ENCODE measurements at places on chromosomes 16 and 17.

DNA sequence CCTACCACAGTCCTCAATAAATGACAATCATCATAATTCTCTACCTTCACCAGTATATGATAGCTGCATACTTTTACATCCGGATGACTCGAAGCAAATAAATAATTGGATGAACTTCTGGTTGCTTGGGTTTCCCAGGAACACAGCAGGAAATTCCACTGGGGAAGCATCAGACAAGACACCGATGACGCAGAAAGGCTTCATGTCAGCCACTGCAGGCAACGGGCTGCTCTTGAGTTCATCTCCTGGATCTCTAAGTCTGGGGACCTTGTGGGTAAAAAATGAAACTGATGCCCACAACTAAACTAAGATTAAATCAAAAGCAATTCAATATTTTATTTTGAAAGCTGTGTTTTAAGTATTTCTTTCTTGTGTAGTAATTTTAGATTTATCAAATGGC lies 472.1 kb upstream of the C16orf82 start:
- no peak for DNase-seq

GRCh38 chr17:12644623-12645022 lies 21.1 kb upstream of the MYOCD start:
- no peak for DNase-seq

DNA sequence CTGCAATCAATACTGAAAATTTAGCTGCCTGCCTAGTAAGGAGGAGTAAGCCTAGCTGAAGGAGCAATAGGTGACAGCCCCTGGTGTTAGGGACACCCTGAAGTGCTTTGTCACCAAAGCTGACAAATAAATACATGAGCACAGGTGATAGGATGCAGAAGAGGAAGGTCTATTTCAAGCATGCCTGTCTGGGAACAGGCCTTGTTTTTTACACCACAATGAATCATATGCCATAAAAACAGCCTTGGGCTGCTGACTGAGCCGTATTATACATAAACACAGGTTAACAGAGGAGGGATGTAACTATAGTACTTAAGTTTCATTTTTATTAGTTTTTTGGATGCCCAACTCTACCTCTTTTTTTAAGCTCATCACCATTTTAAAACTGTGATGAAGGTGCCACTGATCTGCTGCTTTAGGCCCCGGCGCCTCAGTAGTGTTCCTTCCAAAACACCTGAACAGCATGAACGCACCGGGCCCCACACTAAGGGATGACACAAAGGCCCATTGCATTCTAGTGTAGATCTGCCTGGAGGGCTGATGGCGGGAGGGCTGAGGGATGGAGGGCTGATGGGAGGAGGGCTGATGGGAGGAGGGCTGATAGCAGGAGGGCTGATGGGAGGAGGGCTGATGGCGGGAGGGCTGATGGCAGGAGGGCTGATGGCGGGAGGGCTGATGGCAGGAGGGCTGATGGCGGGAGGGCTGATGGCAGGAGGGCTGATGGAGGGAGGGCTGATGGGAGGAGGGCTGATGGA lies 150.3 kb downstream of the AATF start:
- DNase-seq = no peak

DNA sequence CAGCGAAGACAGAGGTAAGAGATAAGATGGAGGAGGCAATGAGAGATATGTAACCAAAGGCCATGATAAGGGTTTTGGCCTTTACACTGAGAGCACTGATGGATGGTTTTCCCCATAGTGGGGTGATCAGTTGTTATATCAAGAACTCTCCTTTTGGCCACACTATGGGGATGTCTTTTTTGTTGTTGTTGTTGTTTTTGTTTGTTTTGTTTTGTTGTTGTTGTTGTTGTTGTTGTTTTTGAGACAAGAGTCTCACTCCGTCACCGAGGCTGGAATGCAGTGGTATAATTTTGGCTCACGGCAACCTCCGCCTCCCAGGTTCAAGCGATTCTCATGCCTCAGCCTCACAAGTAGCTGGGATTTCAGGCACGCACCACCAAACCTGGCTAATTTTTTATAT lies 244.8 kb upstream of the DYNLRB2 start:
- no peak for DNase-seq

- DNase-seq = no peak
Measured at GRCh38 chr17:80270104-80270503, 9.5 kb downstream of the RNF213 start.

DNA sequence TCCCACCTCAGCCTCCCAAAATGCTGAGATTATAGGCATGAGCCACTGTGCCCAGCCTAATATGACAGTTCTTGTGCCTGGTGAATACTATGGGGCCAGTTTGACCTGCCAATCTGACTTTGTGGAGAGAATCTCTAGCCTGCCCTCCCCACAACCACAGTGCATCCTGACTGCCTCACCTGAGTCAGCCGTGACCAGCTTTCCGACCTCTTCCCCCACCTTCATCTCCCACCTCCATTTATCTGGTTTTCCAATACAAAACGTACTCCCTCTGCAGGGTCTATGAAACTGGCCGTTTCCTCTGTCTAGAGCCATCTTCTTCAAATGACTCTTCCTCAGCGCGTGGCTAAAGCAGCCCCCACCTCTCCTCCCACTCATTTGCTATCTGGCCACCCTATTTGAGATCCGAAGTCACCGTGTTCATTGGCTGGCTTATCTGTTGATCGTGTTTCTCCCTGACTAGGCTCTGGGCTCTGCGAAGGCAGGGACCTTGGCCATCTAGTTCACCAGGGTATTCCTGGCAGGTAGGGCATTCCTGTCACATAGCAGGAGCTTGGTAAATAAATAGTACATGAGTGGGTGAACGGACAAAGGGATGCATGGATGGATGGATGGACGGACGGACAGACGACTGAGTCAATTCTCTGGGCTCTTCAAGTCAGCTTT lies 22.3 kb upstream of the PLLP start:
- DNase-seq = no peak

GRCh38 chr16:89721546-89722391 lies 432 bp downstream of the ZNF276 start:
- DNase-seq = peak; percentile 80

DNA sequence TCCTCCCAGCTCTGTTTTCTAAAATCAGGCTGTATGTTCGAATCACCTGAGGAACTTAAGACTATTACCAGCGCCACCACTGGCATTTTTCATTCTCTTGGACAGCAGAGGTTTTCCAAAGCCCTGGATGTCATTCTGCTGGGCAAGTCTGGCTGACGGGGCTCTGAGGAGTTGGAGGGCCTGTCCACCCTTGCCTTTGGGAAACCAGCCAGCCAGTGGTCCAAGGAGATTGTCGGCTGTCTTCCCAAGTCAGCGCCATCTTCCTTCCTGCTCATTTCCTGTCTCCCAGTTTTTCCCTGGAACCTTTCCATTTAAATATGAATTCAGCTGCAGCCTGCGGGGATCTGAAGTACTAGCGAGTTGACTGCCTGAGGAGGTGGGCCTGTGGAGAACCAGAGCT lies 258.3 kb downstream of the PRKCA start:
- no peak for DNase-seq

GRCh38 chr16:15492091-15492740 lies 57.8 kb downstream of the BMERB1 start:
- no peak for DNase-seq

GRCh38 chr17:76080768-76081287 lies 1.8 kb downstream of the ZACN start:
- no peak for DNase-seq

DNA sequence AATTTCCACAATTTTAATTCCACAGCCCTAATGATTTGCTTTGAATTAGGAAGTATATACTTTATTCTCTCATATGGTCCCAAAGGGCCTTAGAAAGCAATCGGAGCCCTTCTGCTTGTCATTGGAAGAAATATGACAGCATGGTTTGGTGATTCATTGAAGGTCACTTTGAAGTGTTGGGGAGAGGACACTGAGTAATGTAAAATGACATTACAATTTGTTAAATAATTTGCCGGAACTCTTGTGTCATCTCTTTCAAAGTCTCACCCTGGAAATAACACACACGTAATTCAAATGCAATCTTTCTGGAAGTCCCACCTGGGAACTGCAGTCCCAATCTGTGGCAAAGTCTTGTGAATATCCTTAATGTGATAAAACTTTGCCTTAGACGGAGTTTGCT lies 59.8 kb downstream of the BMERB1 start:
- DNase-seq = no peak

- no peak for DNase-seq
Measured at GRCh38 chr17:19242323-19242722, 5.2 kb downstream of the EPN2 start.

DNA sequence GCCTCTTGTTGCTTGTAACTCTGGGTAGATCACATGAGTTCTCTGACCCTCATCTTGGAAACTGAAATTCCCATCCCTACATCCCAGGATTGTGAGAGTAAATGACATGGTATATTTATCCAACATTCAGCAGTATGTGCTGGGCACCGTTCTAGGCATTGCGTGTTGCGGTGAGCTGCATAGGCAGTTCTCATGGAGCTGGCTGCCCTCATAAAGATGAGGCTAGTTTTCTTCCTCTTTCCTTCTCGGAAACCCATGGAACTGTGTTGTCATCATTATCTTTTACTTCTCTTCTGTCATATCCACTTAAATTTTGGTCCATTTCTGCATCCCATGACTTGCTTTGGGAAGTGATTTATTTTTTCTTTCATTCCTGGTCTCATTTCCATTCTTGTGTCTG lies 17.2 kb downstream of the CMIP start:
- DNase-seq = no peak

DNA sequence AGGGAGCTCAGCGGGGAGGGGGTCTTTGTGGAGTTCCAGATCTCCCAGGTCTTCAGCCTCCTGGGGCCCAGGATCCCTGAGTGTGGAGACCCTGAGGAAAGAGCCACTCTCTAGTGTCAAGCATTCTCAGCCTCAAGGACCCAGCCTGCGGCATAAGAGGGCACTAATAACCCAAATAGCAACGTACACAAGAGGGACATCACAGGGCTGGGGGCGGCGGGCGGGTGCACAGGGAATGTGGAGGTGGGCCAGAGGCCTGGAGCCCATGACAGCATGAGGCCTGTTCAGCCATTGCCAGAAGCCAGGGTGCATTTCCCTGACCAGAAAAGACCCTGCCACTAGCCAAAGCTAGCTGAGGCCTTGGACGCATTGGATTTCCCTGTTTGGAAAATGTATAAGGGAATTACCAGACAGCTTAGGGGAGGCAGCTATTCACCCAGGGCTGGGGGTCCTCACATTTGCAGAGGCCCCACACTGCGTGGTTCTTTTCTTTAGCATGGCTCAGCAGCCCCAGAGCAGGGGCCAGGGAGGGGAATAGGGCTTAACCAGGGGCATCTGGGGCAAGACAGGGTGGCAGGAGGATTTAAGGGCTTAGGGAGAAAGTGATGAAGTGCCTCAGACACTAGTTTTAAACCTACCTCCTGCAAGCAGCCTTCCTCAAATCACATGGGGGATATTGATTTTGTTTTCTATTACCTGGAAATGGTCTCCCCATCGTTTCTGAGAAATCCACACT lies 13.5 kb upstream of the ALOX15B start:
- no peak for DNase-seq

DNA sequence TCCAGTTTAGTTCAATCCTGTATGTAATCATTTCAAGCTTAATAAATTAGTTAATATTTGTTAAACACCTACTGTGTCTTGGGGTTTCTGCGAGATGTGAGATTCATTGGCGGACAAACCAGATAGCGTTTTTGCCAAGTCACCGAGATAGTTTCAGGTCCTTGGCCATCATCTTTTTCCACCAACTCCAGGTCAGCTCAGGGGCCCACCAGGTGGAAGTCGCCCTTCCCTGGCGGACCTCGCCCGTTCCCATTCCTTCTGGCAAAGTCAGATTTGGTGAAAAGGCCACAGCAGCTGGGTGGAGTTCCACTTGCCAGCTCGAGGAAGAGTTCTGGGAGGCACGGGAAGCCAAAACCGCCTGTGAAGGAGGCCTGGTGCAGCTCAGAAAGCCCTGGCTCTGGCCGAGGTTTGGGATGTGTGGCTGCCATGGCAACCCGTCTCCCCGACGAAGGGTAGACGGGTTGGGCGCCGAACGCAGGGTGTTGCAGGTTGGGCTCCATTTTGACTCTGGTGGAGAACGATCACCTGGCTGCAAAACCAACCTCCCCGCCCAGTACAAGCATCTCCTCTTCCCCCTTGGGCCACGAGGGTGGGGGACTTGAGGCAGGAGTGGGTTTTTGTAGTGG lies 39.5 kb downstream of the CMIP start:
- no peak for DNase-seq

GRCh38 chr16:57736419-57737351 lies 1.1 kb downstream of the KATNB1 start:
- DNase-seq = peak; percentile 13

DNA sequence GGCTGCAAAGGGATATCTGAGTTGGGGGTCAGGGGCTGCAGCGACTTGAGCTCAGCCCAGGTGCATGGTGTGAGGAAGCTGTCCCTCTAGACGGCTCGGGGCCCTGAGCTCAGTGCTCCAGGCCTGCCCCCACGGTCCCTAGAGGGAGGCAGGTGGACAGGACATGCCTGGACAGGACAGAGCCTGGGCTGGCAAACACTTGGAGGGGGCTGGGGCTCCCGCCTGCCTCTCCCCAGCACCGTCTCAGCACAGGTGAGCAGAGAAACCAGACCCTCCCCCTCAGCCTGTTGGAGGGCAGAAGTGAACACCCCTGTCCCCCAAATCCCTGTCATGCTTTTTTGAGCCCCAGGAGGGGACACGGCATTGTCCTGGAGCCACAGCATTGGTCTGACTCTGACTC lies 11.4 kb upstream of the SLC38A10 start:
- DNase-seq = no peak

- no peak for DNase-seq
Measured at GRCh38 chr16:71927383-71927782, 32.1 kb downstream of the IST1 start.

- no peak for DNase-seq
Measured at GRCh38 chr17:83190004-83190385, 110.6 kb downstream of the METRNL start.

GRCh38 chr17:39604911-39605491 lies 2.7 kb downstream of the NEUROD2 start:
- DNase-seq = no peak

- DNase-seq = no peak
Measured at GRCh38 chr16:68179855-68180254, 56.1 kb downstream of the ESRP2 start.

- DNase-seq = no peak
Measured at GRCh38 chr16:53558710-53559109, 55.7 kb upstream of the AKTIP start.

GRCh38 chr17:77373299-77374169 lies 232.8 kb downstream of the SEC14L1 start:
- DNase-seq = no peak
